Activated CD4-positive, alpha-beta T cell treated with anti-CD3 and anti-CD28 coated beads for 4 hours (primary cell): ENCODE measurements at places on chromosomes 4 and X.
A peak's percentile ranks its signal among the peaks of the same experiment; 100 is the strongest.

DNA sequence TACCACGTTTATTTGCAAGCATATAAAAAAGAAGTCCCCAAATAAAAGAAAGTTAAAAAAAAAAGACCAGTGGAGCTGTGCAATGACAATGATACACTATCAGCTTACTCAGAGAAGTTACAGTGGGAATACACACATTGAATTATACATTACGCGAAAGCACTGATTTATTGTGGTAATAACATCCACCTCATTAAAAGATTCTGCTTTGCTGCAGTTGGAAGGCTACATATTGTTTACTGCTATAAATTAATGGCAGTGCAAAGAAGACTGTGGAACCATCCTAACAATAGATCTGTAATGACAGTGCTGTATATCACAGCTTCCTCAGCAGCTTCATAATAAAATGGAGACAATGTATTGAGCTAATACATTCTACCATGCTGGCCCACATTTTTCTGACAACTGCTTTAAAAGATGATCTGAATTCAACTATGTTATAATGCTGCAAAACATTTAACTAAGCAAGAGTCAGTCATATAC lies 142.5 kb upstream of the MAB21L2 start:
- no peak for DNase-seq

DNA sequence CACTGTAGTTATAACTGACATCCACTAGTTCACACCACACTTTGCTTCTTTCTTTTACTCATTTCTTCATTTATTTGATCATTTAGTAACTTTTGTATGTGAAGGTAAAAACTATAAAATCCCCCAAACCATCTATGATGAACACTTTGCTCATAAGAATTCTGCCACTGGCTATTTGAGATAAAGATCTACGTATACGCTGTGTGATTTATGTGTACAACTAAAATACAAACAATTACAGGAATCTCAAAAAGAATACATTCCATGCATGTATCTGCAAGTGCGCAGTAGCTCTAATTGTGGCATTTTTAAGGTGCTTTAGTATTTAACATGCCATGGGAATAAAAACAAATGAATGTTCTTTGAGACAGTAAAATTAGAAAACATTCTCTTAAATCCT lies 156.9 kb upstream of the NAP1L5 start:
- no peak for DNase-seq

DNA sequence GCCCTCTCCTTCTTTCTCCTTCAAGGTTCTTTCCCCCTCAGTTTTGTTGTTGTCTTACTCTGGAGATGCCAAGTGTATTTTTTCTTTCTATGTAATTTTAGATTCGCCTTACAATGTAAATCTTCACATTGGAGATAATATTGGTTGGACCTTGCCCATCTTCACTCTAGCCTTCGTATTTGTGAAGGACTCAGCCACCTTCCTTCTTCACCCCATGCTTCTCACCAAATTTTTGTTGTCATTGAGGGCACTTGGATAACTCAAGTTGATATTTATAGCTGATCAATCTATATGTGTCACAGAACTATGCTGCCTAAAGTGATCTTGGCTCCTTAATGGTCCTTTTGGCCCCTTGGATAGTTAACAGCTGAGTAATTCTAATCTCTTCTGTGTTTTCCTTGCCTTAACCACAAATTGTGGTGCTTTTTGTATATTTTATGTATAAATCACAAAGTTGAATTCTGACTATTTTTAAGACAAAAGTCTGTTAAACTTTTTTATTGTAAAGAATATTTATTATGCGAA lies 6.5 kb downstream of the SPRY1 start:
- no peak for DNase-seq

DNA sequence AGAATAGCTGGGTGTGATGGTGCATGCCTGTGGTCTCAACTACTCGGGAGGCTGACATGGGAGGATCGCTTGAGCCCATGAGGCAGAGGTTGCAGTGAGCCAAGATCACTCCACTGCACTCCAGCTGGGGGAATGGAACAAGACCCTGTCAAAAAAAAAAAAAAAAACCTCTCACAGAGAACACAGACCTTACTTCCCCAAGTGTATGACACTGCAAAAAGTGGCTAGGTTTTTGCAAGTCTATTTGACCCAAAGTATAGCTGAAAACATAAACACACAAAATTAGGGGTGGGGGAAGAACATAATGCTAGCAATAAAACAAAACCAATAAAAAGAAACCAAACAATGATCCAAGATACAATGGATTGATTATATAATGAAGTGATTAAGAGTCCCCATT lies 6.7 kb downstream of the LAMP2 start:
- DNase-seq, result no peak

- no peak for DNase-seq
These were observed 44.7 kb upstream of the BEX4 start for GRCh38 chrX:103170216-103170615.

DNA sequence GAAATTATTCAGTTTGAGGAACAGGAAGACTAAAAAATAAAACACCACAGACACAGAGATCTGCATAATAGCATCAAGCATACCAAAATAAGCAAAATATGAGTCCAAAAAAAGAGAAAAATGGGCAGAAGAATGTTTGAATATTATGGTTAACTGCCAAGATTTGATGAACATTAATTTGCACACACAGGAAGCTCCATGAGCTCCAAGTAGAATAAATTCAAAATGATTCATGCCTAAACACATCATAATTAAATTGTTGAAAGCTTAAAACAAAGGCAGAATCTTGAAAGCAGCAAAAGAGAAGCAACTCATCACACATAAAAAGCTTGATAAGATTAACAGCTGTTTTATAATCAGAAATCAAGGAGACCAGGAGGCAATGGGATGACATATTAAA lies 156.6 kb upstream of the ARSJ start:
- DNase-seq, result no peak

GRCh38 chrX:40098264-40099054 lies 701 bp upstream of the BCOR start:
- peak; percentile 60 for DNase-seq

DNA sequence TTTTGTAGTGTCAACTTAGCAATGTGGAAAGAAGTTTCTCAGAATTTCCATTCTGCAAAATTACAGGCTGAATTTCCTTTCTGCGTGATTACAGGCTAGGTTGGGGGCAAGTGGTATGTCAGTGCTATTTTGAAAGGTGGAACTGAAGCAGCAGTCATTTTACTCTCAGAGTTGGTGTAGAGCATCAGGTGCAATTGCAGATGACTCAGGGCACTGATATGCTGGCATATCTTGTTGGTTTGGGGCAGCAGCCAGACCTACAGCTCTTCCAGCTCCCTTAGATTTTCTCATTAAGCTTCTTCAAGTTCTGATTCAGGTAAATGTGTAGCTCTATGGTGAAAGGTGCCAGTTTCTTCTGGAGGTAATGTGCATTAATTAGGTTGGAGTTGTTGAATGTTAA lies 930.7 kb upstream of the PCDH10 start:
- DNase-seq, result no peak

GRCh38 chrX:149032449-149032848 lies 472.7 kb downstream of the IDS start:
- DNase-seq, result no peak

- no peak for DNase-seq
These were observed 105.1 kb downstream of the ADRA2C start for GRCh38 chr4:3871181-3871852.

GRCh38 chr4:101192244-101192643 lies 155.1 kb downstream of the PPP3CA start:
- no peak for DNase-seq

DNA sequence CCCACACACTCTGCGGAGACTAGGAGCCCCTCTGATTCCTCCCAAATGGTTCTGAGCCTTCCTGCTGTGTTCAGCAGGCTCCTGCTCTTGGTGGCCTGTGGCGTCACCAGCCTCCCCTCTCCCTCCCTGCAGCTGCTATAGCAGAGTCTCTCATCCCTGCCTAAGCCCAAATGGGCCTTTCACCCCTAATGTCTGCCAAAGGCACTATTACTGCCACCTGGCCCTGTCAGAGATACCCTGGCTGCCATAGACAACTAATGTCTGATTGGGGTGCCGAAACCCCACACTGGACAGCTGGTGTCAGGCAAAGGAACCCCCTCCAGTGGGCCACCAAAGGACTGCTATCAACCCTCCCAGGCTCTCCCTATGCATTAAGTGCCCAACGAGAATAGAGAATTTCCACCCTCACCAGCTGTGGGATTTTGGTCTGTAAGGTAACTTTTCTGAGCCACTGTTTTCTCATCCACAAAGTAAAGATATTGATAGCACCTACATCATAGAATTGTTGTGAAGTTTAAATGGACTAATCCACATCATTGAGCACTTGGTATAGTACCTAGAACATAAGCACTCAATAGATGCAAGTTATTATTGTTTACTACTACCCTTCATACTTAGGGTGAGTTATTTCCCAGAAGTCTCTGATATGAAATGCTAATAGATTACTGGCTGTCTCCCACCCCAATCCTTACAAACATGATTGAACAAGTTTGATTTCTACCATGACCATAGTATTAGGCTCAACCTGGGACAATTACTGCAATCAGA lies 421.3 kb downstream of the MID1IP1 start:
- DNase-seq, result no peak

DNA sequence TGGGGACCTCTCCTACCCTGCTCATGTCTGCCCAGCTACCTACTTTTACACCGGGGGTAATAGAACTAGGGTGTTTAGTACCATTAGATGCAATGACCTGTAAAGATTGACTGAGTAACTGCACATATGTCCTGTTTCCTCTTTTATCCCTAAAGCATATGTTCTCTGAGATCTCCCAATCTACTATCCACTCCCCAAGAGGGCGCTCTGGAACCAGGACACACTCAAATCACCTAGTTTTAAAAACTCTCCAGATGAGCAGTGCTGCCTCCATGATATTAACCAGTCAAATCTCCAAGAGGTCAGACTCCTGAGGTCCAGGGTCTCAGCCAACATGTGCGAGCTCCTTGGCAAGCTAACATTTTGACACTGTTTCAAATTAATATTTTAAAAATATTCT lies 87.0 kb upstream of the TSPAN5 start:
- DNase-seq, result no peak

DNA sequence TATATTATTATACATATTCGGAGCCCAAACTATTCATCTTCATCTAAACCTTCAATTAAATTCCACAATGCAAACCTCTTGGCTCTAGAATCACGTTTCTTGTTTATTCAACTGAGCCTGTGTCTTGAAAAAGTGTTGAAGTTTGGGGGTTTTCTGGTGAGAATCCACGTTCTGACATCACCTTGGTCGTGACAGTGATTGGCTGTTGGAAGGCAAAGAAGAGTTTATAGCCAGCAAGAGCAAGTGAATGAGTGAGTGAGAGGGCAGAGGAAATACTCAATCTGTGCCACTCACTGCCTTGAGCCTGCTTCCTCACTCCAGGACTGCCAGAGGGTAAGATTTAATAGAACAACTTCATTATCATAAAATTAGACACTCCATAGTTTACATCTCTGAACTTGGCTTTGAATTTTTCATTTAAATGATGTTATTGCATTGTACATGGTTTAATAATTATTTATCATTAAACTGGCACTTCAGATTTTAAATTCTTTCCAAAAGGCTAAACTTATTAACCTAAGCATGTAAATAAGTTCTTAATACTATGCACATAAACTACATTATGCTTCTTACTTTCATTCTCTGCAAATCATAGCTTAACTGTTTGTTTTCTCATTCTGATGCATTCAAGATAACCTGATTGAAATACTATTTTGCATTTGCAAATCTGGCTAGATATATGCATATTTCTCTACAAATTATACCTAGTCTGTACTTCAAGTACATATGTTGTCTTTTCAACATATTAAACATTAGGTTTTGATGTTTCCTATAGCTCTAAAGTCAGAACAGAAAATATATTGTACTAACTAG lies at the start of gene IBSP:
TSS of gene IBSP (plus strand) at position 254 of the 813 bp plus-strand sequence. CDS start 2,808 bp downstream, outside the sequence.
- DNase-seq, result no peak

- DNase-seq, result no peak
These were observed 49.2 kb upstream of the PRSS48 start for GRCh38 chr4:151227731-151228130.

DNA sequence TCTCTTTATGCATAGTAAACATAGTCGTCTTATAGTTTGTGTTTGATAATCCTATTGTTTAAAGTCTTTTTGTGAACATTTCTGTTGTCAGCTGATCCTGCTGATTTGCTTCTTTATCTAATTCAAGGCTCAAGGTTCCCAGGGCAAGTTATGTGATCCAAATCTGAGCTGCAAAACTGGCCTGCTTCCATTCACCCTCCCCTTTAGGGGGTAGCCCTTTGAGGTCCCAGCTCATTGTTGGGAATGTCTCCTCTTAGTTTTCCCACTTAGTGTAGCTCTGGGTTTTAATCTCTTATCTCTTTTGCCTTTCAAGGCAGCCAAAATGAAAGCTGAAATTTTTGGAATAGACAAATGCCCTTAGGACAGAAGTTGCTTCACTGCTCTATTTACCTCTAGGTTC lies 40.2 kb upstream of the MAGED1 start:
- no peak for DNase-seq

- no peak for DNase-seq
These were observed 39.8 kb downstream of the SPCS3 start for GRCh38 chr4:176359590-176359989.

DNA sequence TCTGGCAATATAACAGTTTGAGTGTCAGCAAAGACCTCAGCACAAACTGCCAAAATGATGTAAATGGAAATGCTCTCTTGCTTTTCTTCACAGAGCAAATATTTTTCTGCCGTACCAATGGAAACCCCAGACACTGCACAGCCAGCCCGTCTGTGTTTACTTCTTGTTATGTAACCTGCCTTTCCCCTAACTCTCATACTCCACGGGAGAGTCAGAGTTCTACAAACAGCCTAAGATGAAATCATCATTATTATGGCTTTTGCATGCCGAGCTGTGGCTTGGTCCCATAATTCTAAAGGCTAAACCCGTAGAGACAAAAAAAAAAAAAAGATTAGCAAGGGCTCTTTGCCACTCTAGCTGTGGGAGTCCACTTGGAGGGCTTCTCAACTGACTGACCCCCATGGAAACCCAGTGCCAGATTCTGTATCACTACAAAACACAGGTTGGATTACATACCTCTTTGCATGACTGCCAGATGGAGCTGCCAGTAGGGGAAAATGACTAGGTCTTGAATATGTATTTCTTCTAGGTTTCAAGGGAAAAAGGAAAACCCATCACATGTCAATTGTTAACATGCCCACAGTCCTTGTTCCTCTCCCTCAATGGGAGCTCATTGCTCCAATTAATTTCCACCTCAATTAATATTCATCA lies 197.2 kb upstream of the CNKSR2 start:
- DNase-seq, result no peak

GRCh38 chrX:1215123-1215823 lies 2.8 kb upstream of the CRLF2 start:
- DNase-seq, result no peak

DNA sequence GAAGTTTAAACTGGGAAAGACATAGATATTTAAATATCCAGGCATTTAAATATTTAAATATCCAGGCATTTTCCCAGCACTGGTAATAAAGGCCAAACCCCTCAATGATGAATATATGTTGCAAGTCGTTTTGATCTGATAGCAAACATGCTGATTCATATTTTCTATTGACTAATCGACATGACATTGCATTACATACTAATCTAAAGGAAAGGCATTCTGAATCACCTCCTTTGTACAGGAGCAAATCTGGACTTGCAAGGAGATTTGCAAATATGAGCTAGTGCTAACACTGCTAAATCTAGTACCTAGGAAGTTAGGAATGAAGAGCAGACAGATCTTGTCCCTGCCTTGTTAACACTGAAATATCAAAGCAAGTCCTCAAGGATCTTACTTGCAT lies 207.3 kb downstream of the SLC7A11 start:
- no peak for DNase-seq
